ENCODE measurements at places on chromosomes 2 and 18.
A peak's percentile ranks its signal among the peaks of the same experiment; 100 is the strongest.

DNA sequence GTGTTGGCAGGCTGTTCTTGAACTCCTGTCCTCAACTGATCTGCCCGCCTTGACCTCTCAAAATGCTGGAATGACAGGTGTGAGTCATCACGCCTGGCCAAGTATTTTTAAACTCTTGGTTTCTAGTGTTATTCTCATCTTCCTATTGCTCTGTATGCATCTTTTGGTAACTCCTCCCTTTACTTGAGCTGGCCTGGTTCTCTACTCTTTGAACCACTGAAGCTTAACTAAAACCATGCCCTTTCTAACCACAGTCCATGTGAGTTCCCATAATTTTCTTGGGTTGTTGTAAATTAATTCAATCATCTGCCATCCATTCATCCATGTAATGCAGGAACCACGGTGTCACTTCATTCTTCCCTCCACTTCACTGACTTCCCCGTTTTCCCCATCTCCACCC, 1131.3 kb downstream of the DPP10 start:
- no peak for DNase-seq

DNA sequence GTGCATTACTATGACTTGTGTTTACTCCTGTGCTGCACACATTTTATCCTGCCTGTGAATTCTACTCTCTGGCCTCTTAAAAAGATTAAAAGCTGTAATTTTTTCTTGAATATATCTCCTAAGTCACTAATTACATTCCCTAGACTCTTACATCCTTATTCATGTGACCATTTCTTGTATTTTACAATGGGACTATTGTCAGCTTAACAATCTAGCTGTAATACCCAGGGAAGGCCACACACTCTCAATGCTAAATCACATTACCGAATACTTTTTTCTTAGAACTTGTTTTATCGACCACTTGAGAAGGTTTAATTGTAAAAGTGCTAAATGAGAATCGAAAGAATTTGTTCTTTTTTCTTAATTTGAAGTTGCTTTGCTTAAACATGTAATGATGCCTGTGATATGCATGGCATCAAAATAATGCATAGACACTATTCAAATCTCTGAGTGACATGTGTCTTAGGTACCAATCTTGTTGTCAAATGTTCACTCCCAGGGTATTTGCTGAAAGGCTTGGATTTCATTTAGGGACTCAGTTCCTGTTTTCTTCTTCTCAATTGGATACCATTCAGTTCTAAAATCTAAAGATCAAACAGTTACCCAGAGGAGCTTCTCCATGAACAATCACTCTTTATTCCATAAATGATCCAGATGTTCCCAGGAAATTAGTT, 498.5 kb downstream of the DPP10 start:
- DNase-seq: no peak

GRCh38 chr18:32378705-32379104, 92.0 kb downstream of the GAREM1 start:
- DNase-seq: peak; percentile 58

- DNase-seq: no peak
Observed at GRCh38 chr18:63180971-63181376, 138.6 kb downstream of the BCL2 start.

- no peak for DNase-seq
Observed at GRCh38 chr18:23178661-23179081, 43.4 kb downstream of the CABLES1 start.

GRCh38 chr2:42663828-42664227, 95.4 kb downstream of the MTA3 start:
- no peak for DNase-seq

GRCh38 chr18:74831571-74832250, 234.0 kb downstream of the ZNF407 start:
- DNase-seq: peak; percentile 2

- no peak for DNase-seq
Observed at GRCh38 chr2:217207699-217208010, 347.8 kb upstream of the TNP1 start.

- no peak for DNase-seq
Observed at GRCh38 chr2:158013891-158014290, 87.8 kb upstream of the UPP2 start.

DNA sequence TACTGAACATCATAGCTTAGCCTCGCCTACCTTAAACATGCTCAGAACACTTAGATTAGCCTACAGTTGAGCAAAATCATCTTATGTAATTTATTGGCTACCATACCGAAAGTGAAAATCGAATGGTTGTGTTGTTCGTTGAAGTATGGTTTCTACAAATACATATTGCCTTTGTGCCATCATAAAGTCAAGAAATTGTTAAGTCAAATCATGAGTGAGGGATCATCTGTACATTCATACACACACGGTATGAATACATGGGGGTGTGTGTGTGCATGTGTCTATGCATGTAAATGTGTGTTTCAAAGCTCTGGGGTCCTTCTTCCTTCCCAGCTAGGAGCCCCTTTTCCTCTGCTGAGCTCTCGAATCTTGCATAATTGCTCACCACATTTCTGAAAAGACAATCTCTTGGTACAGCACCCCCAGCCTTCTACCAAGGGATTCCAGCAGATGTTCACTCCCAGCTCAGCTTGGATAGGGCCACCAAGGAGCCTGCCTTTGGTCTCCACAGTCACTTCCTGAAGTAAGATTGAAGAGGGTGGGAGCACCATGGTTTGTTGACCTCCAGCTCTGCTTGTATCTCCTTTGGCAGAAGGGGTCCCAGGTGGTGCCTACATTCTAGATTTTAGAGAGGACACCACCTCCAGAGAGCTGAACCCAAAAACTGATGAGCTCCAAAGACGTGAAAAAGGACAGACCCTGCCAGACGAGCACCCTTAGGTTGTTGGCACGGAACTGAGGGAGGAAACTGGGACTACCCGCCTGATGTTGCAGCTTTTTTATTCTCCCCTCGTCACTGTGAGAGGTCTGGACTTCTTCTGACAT, 33.2 kb upstream of the CYP1B1 start:
- no peak for DNase-seq

- DNase-seq: peak; percentile 74
Observed at GRCh38 chr18:45059695-45060094, 379.0 kb downstream of the SETBP1 start.

GRCh38 chr2:124187948-124188347, 162.9 kb downstream of the CNTNAP5 start:
- no peak for DNase-seq

GRCh38 chr2:195532628-195533271, 124.3 kb upstream of the SLC39A10 start:
- DNase-seq: no peak

- peak; percentile 13 for DNase-seq
Observed at GRCh38 chr18:43314941-43315340, 37.7 kb upstream of the SYT4 start.

DNA sequence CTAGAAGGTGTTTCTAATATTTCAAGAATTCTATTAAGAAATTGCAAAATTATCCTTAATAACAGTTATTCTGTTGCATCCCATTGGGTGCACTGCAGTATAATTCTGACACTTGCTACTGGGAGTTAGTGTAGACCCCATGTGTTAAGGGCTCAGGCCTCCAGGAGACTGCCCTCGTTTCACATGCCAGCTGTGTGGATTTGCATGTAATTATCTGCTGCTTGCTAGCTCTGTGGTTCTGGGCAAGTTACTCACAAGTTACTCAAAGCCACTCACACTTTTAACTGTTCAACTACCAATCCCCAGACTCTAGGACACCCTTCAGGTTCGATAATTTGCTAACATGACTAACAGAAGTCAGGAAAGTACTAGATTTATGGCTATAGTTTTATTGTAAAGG, 38.6 kb downstream of the ST6GAL2 start:
- DNase-seq: no peak

DNA sequence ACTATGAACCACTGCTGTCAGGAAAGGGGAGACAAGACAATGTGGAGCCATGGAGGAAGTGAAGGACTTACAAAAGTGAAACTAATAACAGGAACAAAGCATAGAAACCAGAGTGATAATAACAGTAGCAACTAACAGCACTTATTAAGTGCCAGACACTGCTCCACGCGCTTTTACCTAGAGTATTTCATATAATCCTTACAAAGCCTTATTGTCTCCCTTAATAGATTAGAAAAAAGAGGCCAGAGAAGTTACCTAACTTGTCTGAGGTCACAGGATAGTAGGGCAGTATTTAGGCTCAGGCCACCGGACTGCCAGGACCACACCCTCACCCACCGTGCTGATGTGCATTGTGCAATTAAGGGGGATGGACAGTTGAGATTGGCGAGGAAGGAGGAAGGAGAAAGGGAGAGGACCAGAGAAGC, 98.6 kb upstream of the NFU1 start:
- DNase-seq: no peak

- DNase-seq: no peak
Observed at GRCh38 chr2:52919673-52920072, 847.9 kb upstream of the CHAC2 start.

DNA sequence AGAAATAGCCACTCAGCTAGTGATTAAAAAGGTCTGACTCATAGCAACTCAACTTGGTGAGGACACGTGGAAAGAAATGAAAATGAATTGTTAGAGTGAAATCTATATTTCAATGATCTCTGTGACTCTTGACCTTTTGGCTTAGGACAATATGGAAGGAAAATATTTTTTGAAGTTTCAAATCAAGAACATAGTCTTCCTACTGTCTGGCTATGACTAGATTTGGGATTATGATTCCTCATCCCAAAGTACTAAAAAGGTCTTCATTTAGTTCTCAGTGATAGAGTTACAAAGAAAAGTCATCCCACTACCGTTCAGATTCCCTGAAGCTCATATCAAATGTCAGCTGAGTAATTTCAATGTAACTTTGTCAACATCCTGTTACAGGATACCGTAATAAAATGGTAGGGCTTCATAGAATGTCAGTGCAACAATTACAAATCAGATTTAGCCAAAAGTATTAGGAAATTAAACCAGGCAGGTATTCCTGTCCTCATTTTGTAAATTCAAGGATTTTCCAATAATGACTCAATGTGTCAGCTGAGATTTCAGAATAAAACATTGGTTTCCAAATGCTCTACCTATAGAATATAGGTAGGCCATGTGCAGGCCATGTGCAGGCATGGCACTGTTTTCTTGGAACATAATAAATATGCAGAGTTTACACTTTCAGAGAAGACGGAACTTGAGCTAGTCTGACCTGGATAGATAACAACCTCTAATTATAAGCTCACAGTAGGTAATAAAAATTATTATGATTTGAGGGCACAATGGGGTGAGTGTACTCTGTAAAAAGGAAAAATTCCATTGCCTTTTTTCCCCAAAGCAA, 36.0 kb downstream of the ANKRD29 start:
- peak; percentile 26 for DNase-seq

DNA sequence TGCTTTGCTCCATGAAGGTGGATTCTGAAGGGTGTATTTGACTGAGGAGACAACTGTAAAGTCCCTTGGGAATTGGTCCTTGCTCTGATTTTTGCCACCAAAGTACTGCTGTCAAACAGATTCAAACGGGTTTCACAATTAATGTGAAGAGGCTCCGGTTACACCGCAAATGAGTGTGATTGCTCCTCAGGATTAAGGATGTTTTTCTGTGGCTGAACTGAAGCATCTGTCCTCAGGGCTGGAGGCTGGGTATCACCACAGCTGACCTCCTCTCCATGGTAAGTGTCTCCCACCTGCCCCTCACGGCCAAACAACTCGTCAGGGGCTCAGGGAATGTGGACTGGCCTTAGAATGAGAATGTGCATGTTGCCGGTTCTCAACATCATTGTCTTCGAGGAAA, 130.4 kb upstream of the NDUFV2 start:
- no peak for DNase-seq

DNA sequence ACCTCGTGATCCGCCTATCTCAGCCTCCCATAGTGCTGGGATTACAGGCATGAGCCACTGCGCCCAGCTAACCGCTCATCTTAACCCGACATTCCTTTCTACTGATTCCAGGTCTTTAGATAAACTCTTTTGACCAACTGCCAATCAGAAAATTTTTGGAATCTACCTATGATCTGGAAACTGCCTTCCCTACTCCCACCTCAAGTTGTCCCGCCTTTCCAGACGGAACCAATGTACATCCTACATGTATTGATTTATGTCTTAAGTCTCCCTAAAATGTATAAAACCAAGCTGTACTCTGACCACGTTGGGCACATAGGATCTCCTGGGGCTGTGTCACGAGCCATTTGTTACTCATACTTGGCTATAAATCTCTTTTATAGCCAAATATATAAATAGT, 3.2 kb upstream of the NEU2 start:
- DNase-seq: no peak

DNA sequence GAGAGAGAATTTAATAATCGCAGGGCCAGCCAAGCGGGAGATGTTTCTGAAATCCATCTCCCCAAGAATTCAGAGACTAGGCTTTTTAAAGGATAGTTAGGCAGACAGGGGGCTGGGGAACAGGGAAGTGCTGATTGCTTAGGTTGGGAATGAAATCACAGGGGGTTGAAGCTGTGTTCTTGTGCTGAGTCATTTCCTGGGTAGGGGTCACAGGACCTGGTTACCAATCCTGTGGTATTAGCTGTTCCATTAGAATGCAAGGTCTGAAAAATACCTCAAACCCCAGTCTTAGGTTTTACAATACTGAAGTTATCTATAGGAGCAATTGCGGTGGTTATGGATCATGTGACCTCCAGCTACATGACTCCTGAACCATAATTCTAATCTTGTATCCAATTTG, 4.6 kb downstream of the SP140 start:
- peak; percentile 93 for DNase-seq

DNA sequence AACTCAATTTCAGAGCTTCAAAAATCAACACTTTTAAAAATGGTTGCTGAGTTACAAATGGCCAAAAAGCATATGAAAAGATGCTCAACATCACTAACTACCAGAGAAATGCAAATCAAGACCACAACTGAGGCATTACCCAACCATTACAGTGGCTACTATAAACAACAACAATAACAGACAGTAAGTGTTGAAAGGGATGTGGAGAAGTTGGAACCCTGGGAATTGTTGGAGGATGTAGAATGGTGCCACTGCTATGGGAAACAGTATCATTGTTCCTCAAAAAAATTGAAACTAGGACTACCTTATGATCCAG, 173.3 kb upstream of the SPRED2 start:
- no peak for DNase-seq

GRCh38 chr2:4190548-4190947, 487.2 kb downstream of the DCDC2C start:
- DNase-seq: no peak

GRCh38 chr18:24860978-24861680, 400.7 kb downstream of the HRH4 start:
- DNase-seq: no peak

GRCh38 chr2:241064008-241064801, 37.9 kb downstream of the MTERF4 start:
- no peak for DNase-seq

DNA sequence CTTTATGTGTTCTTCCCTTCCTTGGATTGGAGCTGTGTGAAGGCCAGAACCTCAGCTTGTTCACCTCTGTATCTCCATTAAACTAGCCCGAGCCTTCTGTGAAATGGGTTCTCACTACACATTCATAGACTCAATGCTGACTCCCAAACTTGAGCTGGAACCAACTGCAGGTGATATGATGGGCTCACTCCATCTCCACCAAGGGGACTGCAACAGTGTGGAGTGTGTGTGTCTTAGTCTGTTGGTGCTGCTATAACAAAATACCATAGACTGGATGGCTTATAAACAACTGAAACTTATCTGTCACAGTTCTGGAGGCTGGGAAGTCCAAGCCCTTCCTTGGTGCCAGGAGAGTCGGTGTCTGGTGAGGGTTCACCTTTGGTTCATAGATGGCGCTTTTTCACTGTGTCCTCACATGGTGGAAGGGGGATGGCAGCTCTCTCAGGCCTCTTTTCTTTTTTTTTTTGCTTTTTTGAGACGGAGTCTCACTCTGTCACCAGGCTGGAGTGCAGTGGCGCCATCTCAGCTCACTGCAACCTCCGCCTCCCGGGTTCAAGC, 94.2 kb upstream of the MAP4K3 start:
- no peak for DNase-seq
